ENCODE measurements at places on chromosomes 2 and 18.

GRCh38 chr2:6955511-6956136 lies 38.4 kb downstream of the RNF144A start:
- no peak for DNase-seq

- no peak for DNase-seq
These were observed 15.2 kb downstream of the R3HDM1 start for GRCh38 chr2:135546436-135546835.

DNA sequence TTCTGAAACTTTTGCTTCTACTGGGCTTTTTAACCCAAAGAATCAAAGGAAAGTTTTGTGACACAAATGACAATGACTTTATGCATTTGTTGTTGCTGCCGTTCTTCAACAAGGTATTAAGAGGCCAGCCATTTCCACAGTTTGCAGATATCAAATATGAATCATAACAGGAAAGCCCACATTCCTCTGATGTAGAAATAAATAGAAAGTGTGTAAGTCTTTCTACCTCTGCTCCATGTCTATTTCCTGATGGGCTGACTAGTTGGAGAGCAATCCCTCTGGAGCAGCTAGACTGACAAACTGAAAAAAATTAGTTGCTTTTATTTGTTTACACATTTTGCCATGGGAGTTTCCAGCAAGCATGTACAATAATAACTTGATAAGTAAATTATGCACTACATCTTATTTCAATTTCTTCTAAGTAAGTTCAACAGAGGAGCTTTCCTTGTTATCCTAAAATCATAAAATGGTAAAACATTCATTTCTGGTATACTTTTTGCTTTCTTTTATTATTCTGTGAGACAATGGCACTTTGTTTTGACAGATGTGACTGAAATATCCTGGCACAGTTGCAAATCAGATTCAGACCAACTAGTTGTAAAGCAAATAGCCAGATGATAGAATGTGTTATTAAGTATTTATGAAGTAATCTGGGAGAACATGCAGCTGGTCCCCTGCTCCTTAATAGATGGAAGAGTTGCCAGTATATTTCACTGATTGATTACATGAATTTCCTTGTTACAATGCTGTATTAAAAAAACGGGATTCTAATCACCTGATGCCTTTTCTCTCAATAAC lies 266.7 kb downstream of the METTL4 start:
- DNase-seq = peak; percentile 51

- no peak for DNase-seq
These were observed 37.1 kb downstream of the FBLN7 start for GRCh38 chr2:112175333-112175732.

DNA sequence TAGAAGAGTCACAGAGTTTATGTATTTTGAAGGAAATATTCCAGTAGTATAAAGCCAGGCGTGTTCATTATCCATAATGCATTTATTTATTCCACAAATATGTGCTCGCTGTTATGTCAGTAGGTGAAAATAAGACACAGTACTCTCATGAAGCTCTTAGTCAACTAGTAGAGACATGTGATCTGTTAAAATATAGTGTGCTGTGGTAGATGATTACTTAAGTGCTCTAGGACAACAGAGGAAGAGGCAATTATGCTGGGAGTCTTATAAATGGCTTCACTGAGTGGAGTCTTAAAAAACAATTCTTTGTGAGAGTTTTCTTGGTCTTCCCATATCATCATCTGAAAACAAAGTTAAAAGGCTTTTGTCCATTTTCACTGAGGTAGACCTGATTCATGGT lies 457.3 kb downstream of the XIRP2 start:
- no peak for DNase-seq

- no peak for DNase-seq
These were observed 12.8 kb downstream of the SPEG start for GRCh38 chr2:219447242-219448098.

- peak; percentile 91 for DNase-seq
These were observed 1883.3 kb upstream of the CELF4 start for GRCh38 chr18:39448942-39449341.

GRCh38 chr2:201955702-201956141 lies 77.9 kb upstream of the FZD7 start:
- DNase-seq = no peak

DNA sequence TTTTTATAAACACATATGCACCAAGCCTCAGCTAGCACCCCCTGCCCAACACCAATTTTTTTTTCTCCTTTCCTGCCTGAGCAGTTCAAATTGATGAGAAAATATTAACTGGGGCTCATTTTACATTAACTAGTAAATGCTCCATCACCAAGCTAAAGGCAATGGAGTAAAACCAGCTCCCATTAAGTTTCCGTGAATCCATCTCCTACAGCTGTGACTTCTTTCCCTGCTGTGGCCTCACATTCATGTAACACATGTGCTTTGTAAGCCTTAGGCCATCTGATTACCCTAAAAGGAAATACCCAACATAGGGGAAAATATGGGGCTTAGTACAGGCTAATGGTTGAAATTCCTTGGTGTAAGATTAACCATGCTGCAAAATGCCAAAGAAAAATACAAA lies 60.8 kb downstream of the DNER start:
- no peak for DNase-seq

GRCh38 chr2:126038861-126039260 lies 617.1 kb upstream of the GYPC start:
- DNase-seq = no peak

- no peak for DNase-seq
These were observed 211.9 kb upstream of the SMIM21 start for GRCh38 chr18:75639472-75639831.

GRCh38 chr2:110770404-110770958 lies 38.1 kb downstream of the ACOXL start:
- no peak for DNase-seq

Measured in glomerular endothelial cell (primary cell).